ENCODE measurements at places on chromosomes 6 and 20.

DNA sequence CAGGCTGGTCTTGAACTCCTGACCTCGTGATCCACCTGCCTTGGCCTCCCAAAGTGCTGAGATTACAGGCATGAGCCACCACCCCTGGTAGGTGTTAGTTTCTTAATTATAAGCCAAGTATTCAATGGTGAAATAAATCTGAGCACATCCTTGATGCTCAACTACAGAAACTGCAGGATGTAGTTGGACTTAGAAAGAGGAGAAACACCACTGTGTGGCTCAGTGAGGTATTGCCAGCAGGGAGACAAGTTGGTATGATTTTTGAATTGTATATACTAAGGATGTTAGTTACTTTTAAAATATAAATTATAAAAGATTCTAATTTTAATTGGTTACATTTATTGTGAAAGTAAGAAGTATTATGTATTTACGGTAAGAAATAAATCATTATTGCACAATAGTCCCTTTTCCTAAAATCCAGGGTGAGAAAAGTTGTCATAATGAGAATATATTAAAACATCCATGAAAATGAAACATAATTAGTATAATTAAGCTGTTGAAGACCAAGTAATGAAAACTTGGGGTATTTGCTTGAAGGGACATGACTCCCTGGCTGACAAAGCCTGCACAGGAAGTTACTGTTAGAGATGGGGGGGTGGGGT lies 17.6 kb downstream of the SLC18B1 start:
- peak; percentile 16 for DNase-seq

DNA sequence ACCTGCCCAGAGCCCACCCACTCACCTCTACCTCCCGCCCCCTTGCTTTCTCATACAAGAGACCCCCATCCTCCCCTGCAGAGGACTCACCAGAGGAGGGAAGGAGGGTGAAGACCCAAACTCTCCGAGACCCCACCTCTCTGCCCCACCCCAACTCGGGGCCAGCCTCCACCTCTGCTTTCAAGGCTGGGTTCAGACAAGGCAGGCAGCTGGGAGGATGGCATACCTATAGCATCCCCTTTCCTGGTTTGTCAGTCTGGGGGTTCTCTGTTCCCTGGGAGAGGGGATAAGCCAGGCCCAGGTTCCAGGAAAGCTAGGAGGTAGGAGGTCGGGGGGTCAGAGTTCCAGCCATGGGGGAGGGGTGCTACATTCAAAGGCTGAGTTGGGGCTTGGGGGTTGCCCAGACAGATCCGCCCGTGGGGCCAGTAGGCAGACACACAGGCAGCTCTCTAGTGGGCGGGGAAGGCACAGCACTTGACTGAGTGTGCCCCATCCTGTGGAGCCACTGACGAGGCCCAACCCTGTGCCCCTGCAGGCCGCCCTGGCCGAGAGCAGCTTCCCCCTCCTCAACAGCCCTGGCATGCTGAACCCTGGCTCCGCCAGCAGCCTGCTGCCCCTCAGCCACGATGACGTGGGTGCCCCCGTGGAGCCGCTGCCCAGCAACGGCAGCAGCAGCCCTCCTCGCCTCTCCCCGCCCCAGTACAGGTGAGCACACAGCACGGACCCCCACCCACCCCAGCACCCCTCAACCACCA lies 40.8 kb upstream of the MDFI start:
- no peak for DNase-seq

DNA sequence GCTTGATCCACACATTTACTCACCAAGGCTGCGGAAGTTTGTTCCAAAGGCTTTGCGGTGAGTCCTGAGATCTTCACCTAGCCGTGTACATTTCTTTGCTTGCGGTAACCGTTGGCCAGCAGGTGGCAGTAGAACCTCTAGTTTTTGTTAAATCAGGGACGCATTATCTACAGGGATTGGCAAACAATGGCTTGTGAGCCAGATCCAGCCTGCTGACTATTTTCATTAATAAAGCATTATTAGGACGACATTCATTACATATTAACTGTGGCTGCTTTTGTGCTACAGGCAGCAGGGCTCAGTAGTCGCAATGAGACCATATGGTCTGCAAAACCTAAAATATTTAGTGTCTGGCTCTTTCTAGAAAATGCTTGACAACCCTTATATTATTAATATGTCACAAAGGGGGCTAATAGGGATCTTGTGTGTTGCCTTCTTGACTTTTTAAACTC lies 174.1 kb downstream of the DOK5 start:
- DNase-seq = peak; percentile 78

- DNase-seq = no peak
These were observed 95.1 kb upstream of the EXOC2 start for GRCh38 chr6:788058-788457.

- DNase-seq = no peak
These were observed 26.9 kb downstream of the RGS17 start for GRCh38 chr6:153104220-153104619.

DNA sequence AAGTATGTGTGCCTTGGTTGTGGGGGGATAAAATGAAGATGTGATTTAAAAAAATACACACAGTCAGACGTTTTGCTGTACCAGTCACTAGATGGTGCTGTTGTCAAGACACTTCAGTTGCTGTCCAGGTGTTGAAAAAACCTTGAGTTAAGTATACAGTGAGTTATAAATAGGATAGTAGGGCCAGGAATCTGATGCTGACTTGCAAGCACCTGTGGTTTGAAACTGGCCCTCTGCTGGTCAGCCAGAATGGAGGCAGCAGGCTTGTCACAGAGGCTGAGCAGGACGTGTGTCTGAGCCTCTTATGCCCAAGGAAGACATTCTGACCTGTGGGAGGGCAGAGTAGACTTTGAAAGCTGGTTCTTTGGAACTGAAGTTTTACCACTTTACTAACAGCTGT lies 27.8 kb downstream of the RNF8 start:
- peak; percentile 54 for DNase-seq

DNA sequence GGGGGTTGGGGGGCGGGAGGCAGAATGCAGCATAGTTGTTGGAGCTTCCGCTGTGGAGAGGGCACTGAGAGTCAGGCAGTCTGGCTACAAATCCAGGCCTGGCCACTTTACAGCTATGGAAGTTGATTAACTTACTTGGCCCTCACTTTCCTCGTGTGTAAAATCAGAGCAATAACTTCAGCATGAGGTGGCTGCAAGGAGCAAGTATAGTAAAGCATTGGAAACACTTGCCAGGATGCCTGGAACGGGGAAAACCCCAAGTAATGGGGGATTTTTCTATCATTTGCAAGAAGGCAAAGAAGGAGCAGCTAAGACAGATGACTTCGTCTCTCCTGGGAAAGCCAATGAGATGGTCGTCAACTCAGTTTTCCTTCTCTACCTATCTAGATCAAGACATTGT lies 35.8 kb downstream of the AGPAT4 start:
- DNase-seq = no peak

DNA sequence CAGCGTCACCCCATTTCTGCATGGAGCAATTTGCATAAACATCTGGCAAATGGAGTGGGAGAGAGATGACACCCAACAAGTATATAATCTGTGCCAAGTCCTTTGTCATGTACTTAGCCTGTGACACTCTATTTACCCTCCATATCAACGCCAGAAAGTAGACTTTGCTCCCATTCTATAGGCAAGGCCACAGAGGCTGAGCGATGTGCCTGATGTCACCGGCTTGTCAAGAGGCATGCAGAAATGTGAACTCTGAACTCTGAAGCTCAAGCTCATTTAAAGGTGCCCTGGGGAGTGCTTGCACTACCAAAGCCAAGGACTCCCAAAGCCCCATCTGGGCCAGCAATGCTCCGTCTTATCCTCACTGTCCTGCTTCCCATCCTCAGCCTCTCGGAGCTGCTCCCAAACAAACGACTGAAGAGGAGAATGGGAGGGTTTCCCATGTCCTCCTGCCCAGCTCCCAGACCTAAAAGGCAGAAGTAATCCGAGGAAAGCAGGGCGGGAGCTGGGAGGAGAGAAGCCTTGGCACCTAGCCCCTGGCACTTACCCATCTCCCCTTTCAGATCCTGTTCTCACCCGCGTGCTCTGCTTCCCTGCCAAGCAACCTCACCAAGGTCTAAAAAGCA lies 9.2 kb downstream of the CPNE5 start:
- DNase-seq = peak; percentile 27

DNA sequence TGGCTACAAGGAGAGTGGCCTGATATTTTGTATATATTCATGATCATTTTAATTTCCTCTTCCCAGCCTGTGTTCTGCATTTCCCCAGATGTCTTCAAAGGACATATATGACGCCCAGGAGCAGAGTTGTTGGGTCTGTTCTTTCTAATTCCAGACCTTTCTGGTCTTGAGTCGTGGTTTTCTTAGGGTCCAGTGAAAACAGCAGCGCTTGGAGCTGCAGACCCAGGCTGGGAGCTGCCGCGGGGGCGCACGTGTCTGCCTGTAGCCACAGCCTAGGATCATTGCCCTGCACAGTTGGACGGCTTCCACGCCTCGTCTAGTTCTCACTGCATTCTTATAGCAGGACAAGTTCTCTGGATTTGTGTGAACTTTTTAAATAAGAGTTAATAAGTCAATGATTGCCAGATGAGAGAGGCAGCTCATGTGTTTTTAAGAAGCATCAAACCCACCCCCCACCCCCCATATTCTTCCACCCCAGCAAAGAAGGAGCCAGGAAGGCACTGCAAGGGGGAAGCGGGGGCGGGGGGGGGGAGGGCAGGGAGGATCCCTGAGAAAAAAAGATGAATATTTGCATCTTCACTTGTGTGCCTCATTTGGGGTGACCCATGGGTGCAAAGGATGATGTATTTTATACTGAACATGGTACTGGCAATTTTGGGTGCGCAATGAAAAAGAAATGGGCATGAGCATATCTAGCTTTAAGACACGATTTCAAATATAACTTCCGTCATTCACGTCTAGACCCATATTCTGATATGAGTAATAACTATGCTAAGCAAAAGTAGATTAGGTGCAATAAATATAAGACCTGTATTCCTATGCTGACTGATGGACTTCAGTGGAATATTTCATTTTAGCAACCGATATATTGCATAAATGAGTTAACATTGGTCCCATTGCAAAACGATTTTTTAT lies 160.0 kb downstream of the TBXT start:
- DNase-seq = no peak

DNA sequence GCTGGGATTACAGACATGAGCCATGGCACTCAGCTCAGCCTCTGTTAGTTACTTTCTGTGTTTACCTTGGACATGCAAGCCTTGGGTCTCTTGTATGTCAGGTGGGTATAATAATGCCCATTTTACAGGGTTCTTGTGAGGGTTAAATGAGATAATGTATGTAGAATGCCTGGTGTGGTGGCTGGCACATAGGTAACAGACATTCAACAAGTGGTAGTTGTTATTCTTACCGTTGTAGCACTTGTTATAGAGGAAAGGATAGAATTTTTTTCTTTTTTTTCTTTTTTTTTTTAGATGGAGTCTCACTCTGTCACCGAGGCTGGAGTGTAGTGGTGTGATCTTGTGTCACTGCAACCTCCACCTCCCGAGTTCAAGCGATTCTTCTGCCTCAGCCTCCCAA lies 8.0 kb upstream of the KIF13A start:
- DNase-seq = no peak

DNA sequence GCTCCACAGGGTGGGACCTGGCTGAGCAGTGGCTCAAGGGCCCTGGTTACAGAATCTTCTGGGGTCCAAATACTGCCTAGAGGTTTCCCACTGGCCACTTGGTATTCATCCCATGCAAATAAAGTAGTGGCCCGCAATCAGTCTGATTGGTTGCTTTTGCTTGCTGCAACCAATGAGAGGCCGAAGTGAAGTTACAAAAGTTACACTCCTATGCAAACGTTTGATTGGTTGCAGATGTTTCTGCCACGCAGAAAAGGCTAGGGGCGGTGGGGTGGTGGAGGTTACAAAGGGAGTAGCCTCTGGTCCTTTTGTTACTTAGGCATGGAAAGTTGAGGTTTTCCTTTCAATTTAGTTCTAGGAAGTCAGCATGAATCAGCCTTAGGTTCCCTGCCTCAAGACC lies 3.6 kb upstream of the NHLRC1 start:
- no peak for DNase-seq

- no peak for DNase-seq
These were observed 45.9 kb upstream of the DUSP22 start for GRCh38 chr6:246352-246751.

GRCh38 chr6:81806793-81807565 lies 54.5 kb upstream of the TENT5A start:
- DNase-seq = peak; percentile 48

DNA sequence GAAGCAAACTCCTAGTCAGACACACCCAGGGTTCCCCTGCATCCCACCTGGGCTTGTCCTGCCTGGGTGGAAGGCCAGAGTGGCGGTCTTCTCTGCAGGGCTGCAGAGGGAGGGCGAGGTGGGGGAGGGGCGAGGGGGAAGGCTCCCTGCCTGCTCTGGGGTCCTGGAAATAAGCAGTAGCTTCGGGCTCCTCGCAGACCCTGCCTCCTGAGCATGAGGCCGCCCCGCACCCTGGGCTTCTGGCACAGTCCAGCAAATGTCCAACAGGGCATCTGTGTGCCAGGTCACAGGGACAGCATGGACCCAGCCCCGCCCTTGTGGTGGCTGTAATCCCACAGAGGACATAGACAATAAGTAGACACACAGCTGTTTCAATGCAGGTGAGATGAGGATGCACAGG lies 193.8 kb downstream of the TAF4 start:
- DNase-seq = no peak

GRCh38 chr6:12343122-12343439 lies 52.9 kb downstream of the EDN1 start:
- DNase-seq = no peak

GRCh38 chr20:37571033-37571432 lies 43.4 kb upstream of the BLCAP start:
- no peak for DNase-seq

DNA sequence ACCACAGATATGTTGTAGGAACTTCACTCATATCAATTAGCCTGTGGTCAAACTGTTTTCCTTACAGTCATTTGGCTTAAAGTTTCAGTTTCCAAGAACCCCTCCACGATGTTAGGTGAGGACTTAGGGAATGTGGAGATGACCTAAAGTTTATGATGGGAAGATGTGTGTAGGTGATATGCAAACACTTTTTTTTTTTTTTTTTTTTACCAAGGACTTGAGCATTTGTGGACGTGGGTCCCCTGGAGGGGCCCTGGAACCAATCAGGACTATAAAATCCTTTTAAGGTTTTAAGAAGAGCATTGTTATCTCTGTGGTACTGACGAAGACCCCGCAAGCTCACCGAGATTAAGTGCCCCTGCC lies 478 bp upstream of the MTHFD1L start:
- no peak for DNase-seq

DNA sequence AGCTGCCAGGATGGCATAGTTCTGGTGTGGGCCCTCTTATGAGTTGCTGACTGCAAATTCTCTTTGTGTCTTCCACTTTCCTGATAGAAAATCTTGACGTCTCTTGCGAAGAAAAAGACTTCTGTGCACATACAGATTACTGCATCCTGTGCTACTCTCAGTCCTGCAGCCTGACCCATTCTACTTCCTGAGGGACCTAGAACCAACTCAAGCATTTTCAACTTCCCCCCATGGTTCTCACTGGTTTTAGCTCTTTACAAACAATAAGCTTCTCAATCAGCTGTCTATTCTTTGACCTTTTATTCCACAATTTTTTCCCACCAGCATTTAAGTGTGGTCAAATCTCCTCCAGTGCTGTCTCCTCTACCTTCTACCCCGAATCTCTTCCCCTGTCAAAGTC lies 13.4 kb upstream of the KLHL32 start:
- no peak for DNase-seq

GRCh38 chr6:116797585-116797984 lies 31.3 kb downstream of the GPRC6A start:
- DNase-seq = no peak

GRCh38 chr6:74756923-74757322 lies 448.9 kb downstream of the COL12A1 start:
- no peak for DNase-seq

All from RWPE1 (cell line).